ENCODE measurements at places on chromosomes 4 and X. TPM values are rescaled to one million over a fixed set of nuclear protein-coding genes. Genes with fewer than 3 reads are reported as not detected.

- no peak overlapping the region for H3K27ac ChIP-seq
- H3K36me3 ChIP-seq: no peaks in the 10 kb centered on the region
- H3K4me1 ChIP-seq: no peaks in the 10 kb centered on the region
- H3K4me3 ChIP-seq: no peak overlapping the region
- H3K27me3 ChIP-seq: no peaks in the 10 kb centered on the region
Measured at GRCh38 chrX:109812236-109812635, 79.2 kb upstream of the ACSL4 start.

GRCh38 chrX:138128027-138128671 lies 562.2 kb downstream of the ZIC3 start:
- H3K27me3 ChIP-seq: no peaks in the 10 kb centered on the region
- no peak for DNase-seq
- H3K36me3 ChIP-seq: no peaks in the 10 kb centered on the region
- H3K27ac ChIP-seq: no peak overlapping the region
- no peaks in the 10 kb centered on the region for H3K4me1 ChIP-seq

FRG2 gene
- not detected for total RNA-seq

- no peaks in the 10 kb centered on the region for H3K36me3 ChIP-seq
- no peak overlapping the region for H3K27ac ChIP-seq
- no peak for DNase-seq
Measured at GRCh38 chrX:77977095-77977494, 7.7 kb upstream of the PGAM4 start.

DNA sequence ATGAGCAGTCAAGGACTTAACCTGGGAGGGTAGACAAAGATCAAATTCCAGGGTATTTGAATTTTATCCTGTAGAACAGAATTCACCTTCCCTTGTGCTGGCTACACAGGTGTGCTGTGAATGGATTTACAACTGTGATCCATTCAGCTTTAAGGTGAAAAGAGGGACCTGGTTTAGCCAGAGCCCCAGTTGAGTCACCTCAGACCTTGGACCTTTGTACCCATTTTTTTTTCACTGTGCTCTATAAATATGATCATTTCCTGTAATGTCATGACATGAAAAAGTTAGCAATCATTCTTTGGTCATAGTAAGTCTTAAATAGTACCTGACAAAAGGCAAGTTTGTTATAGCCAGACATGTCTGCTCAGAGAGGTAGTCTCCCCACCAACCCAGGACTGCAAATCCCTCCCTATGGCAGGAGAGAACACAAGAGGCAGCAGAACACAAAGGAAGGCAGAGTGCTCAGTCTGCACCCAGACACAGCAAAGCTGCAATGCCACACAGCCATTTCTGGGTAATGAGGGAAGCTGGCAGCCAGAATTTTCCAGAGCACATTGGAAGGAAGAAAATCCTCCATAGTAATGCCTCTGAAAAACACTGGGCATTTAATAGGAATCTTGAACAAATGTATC lies 77.9 kb downstream of the CXXC4 start:
- no peaks in the 10 kb centered on the region for H3K27me3 ChIP-seq
- peak; percentile 36 for DNase-seq
- H3K27ac ChIP-seq: peak overlapping the region; percentile 72
- no peaks in the 10 kb centered on the region for H3K36me3 ChIP-seq
- peaks cover 8% of the 10 kb centered on the region for H3K4me1 ChIP-seq

DNA sequence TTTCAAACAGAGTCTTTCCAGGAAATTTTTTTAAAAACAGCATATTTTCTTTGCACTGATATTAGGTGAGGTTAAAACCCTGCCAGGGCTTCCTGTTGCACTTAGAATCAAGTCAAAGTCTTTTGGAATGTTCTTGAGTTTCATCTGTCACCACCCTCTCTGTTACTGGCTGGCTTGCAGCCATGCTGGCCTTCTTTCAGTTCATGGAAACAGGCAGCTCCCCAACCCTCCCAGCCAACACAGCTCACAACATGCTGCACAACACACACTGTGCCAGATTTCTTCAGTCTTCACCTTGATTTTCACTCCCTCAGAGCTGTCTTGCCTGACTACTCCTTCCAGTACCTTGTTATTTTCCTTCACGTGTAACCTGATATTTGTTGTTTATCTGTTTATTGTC lies 129.5 kb downstream of the KCNIP4 start:
- no peak overlapping the region for H3K27ac ChIP-seq
- H3K27me3 ChIP-seq: no peaks in the 10 kb centered on the region
- no peaks in the 10 kb centered on the region for H3K4me1 ChIP-seq
- H3K4me3 ChIP-seq: no peak overlapping the region
- no peak for DNase-seq

DNA sequence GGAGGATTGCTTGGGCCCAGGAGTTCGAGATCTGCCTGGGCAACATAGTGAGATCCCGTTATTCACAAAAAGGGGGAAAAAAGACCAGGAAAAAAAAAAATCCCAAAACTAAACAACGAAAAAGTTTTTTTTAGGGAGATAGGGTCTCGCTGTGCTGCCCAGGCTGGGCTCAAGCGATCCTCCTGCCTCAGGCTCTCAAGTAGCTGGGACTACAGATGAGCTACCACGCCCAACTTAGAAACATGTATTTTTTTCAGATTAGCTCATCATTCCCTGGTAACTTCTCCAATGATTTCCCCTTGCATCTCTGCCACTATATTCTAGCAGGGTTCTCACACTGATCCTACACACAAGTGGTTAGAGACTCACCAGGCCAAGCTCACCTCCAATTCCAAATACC lies 24.4 kb upstream of the IRAK1 start:
- H3K4me1 ChIP-seq: peaks cover 28% of the 10 kb centered on the region
- H3K4me3 ChIP-seq: no peak overlapping the region
- H3K36me3 ChIP-seq: no peaks in the 10 kb centered on the region
- H3K27me3 ChIP-seq: no peaks in the 10 kb centered on the region
- no peak overlapping the region for H3K27ac ChIP-seq

- peaks cover 3% of the 10 kb centered on the region for H3K36me3 ChIP-seq
- DNase-seq: peak; percentile 28
- H3K4me3 ChIP-seq: no peak overlapping the region
- H3K27me3 ChIP-seq: no peaks in the 10 kb centered on the region
Measured at GRCh38 chr4:25813448-25814106, 49.2 kb downstream of the SEL1L3 start.

GRCh38 chr4:93147524-93148212 lies 680.9 kb upstream of the ATOH1 start:
- H3K4me1 ChIP-seq: no peaks in the 10 kb centered on the region
- no peak overlapping the region for H3K27ac ChIP-seq
- no peaks in the 10 kb centered on the region for H3K27me3 ChIP-seq
- DNase-seq: no peak

DNA sequence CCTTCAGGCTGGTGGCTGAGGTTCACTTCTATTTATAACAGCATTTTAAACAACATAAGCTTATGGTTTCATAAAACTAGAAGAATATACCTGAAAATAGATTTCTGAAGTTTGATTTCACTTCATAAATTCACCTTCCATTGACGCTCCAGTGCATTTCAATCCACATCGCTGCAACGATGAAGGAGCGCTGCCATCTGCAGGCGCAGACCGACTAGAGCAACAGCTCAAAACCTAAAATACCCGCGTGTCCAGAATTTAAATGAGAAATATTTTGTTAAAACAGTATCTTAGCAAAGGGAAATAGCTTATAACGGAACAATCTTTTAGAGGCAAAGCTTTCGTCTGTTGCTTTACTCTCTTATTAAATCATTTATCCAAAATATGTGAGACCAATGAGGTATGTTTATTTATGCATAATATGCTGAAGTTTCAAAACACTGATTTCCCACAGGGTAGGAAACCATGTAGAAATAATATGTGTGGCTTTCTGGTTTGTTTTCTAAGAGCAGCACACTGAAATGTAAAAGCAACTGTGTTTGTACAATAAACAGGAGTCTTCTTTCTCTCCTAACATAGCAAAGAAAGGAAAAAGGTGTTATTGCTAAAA lies 816.4 kb upstream of the FRG1 start:
- H3K36me3 ChIP-seq: no peaks in the 10 kb centered on the region
- H3K27ac ChIP-seq: no peak overlapping the region
- H3K4me3 ChIP-seq: no peak overlapping the region
- no peaks in the 10 kb centered on the region for H3K4me1 ChIP-seq
- DNase-seq: no peak

DNA sequence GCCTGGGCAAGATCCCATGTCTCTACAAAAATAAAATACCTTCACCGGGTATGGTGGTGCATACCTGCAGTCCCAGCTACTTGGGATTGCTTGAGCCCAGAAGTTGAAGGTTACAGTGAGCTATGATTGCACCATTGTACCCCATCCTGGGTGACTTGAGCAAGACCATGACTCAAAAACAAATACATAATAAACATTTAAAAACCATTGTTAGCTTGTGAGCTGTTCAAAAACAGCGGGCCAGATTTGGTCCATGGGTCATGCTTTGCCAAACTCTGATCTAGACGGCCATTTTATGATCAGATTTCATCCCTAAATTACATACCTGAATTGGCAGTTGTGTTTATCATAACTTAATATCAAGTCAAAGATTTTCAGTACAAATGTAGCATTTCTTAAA lies 76.0 kb upstream of the GPM6B start:
- no peak overlapping the region for H3K27ac ChIP-seq
- no peaks in the 10 kb centered on the region for H3K4me1 ChIP-seq
- H3K36me3 ChIP-seq: no peaks in the 10 kb centered on the region
- H3K27me3 ChIP-seq: no peaks in the 10 kb centered on the region
- no peak for DNase-seq

CCSER1 gene
- total RNA-seq: 13.2 TPM

RADX gene
- total RNA-seq: 2.3 TPM

- H3K27ac ChIP-seq: no peak overlapping the region
- no peaks in the 10 kb centered on the region for H3K36me3 ChIP-seq
- no peak for DNase-seq
Measured at GRCh38 chrX:105331244-105331643, 110.8 kb upstream of the TEX13A start.

GRCh38 chr4:112289407-112290253 lies 3.9 kb upstream of the TIFA start:
- no peak for DNase-seq
- no peak overlapping the region for H3K4me3 ChIP-seq
- H3K4me1 ChIP-seq: peaks cover 8% of the 10 kb centered on the region
- no peaks in the 10 kb centered on the region for H3K36me3 ChIP-seq

GRCh38 chr4:171644430-171645057 lies 168.7 kb upstream of the GALNTL6 start:
- no peaks in the 10 kb centered on the region for H3K4me1 ChIP-seq
- H3K27me3 ChIP-seq: no peaks in the 10 kb centered on the region
- H3K4me3 ChIP-seq: no peak overlapping the region

DNA sequence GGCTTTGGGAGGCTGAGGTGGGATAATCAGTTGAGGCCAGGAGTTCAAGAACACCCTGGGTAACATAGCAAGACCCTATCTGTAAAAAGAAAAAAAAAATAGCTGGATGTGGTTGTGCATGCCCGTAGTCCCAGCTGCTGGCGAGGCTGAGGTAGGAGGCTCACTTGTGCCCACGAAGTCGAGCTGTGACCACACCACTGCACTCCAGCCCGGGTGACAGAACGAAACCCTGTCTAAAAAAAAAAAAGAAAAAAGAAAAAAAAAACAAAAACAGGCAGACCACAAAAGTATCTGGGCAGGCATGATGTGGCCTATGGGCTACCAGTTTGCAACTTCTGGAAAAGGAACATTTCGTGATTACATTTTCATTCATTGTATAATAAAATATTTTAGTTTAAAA lies 38.1 kb upstream of the RASGEF1B start:
- no peaks in the 10 kb centered on the region for H3K36me3 ChIP-seq
- DNase-seq: no peak
- H3K27me3 ChIP-seq: no peaks in the 10 kb centered on the region
- H3K4me1 ChIP-seq: no peaks in the 10 kb centered on the region

GRCh38 chr4:128379860-128380259 lies 92.2 kb upstream of the PGRMC2 start:
- no peak overlapping the region for H3K4me3 ChIP-seq
- H3K36me3 ChIP-seq: no peaks in the 10 kb centered on the region
- H3K27me3 ChIP-seq: no peaks in the 10 kb centered on the region
- DNase-seq: peak; percentile 74
- H3K4me1 ChIP-seq: peaks cover 8% of the 10 kb centered on the region
- H3K27ac ChIP-seq: no peak overlapping the region

IL1RAPL1 gene
- not detected for total RNA-seq

- H3K27me3 ChIP-seq: no peaks in the 10 kb centered on the region
- H3K27ac ChIP-seq: no peak overlapping the region
- H3K36me3 ChIP-seq: peaks cover 8% of the 10 kb centered on the region
- DNase-seq: no peak
Measured at GRCh38 chr4:855880-856224, 29.9 kb upstream of the CPLX1 start.

DNA sequence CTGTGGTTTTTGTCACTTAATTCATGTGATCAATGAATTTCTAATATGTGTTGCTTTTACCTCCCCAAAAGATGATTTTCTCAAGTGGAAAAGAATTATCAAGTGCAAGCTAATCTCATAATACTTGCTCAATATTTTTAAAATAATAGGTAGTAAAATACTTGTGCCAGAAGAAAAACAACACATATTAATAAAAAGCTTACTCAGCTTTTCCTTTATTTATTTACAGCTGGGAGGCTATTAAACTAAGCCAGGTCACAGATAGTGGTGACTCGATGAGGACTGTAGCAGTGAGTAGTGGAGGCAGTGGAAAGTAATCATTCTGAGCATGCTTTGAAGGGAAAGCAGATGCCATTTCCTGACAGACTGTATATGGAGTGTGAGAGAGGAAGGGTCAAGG lies 96.1 kb downstream of the PRDM5 start:
- H3K4me1 ChIP-seq: peaks cover 15% of the 10 kb centered on the region
- no peak overlapping the region for H3K27ac ChIP-seq
- H3K36me3 ChIP-seq: no peaks in the 10 kb centered on the region
- H3K27me3 ChIP-seq: no peaks in the 10 kb centered on the region
- no peak overlapping the region for H3K4me3 ChIP-seq

GRCh38 chrX:31058284-31058683 lies 13.6 kb downstream of the FTHL17 start:
- H3K4me1 ChIP-seq: no peaks in the 10 kb centered on the region
- H3K27ac ChIP-seq: no peak overlapping the region
- H3K27me3 ChIP-seq: no peaks in the 10 kb centered on the region
- no peaks in the 10 kb centered on the region for H3K36me3 ChIP-seq
- no peak overlapping the region for H3K4me3 ChIP-seq

GRCh38 chrX:103503853-103504207 lies 15.5 kb downstream of the RAB40A start:
- no peaks in the 10 kb centered on the region for H3K4me1 ChIP-seq
- DNase-seq: no peak
- H3K27ac ChIP-seq: no peak overlapping the region
- H3K36me3 ChIP-seq: no peaks in the 10 kb centered on the region
- H3K27me3 ChIP-seq: no peaks in the 10 kb centered on the region

DNA sequence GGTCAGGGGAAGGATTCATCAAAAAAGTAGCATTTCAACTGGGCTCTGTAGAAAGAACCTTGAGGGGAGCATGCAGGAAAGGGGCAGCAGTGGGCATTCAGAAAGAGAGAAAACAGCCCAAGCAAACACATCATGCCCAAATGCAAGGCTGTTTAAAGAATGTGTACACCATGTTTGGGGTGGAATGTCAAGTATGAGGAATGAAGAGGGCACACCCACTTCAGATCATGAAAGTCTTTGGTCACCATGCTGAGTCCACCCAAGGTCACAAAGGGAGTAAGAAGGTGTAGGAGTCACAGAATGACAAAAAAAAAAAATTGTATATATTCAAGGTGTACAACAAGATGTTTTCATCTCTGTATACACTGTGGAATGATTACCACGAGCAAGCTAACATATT lies 9.4 kb downstream of the S100G start:
- H3K4me3 ChIP-seq: no peak overlapping the region
- H3K27ac ChIP-seq: no peak overlapping the region
- no peaks in the 10 kb centered on the region for H3K36me3 ChIP-seq

SPARCL1 gene
- total RNA-seq: 137 TPM
